ENCODE measurements at places on chromosomes 16 and 17.

GRCh38 chr16:75192606-75193264, 14.2 kb downstream of the CTRB2 start:
- DNase-seq, result no peak

DNA sequence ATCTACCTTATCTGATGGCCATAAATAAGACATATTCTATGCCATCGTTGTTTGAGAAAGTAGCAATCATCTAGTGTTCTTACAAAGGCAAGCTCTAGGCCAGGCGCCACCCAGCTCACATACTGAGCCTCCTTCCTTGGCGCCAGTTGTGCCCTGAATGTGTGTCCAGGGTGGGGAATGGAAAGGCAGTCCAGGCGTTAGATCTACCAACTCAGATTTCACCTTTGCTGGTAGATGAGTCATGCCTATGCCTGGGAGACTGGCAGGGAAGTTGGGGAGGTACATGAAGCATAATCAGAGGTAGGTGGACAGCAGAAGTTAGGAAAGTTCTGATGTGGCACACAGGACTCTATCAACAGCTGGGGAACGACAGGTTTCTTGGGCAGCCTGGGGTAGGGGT, 23.6 kb downstream of the SDR42E1 start:
- no peak for DNase-seq

DNA sequence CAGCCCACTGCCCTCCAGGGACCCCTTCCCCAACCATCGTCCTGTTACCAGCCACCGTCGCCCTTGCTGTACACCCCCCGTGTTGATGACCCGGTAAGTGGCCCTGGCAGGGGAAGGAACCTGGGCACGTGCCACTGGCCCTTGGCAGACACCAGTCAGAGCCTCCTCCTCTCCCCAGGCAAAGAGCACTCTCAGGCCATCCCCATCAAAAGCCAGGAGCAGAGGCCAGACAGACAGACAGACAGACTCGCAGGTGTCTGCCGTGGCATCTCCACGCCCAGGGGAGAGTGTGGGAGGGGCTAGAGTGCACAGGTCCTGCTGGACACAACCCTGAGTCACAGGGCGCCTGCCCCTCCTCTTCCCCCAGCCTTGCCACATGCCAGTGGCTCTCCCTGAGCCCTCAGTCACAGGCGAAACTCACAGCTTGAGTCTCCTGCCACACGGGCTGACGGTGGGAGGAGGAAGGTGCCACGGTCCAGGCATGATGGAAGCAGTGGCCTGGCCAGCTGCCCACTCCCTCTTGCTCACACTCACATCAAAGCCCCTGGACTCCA, 7.8 kb downstream of the CLCN7 start:
- DNase-seq, result no peak

GRCh38 chr16:46714797-46715591, 25.5 kb downstream of the ORC6 start:
- no peak for DNase-seq

DNA sequence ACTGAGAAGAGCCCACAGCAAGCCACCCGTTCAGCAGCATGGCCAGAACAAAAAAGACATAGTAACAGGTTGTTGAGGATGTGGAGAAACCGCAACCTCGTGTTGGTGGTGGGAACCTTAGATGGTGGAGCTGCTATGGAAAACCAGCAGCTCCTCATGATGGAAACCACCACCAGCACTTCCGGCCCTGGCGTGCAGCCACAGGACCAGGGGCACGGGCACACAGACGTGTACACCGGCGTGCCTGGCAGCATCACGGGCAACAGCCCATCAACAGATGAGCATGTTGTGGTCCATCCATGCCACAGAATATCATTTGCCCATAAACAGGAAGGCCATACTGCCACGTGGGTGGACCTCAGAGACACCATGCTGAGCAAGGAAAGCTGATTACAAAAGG, 11.9 kb downstream of the CTU2 start:
- DNase-seq, result no peak

- no peak for DNase-seq
Observed at GRCh38 chr17:82316651-82317393, 586 bp downstream of the CD7 start.

- no peak for DNase-seq
Observed at GRCh38 chr16:30756781-30757100, 5.1 kb downstream of the CFAP119 start.

- DNase-seq, result no peak
Observed at GRCh38 chr16:74607310-74607961, 522 bp upstream of the GLG1 start.

- DNase-seq, result no peak
Observed at GRCh38 chr16:27421961-27422740, 20.2 kb downstream of the IL21R start.

- DNase-seq, result no peak
Observed at GRCh38 chr17:32608267-32608666, 121.5 kb downstream of the CDK5R1 start.

- peak; percentile 64 for DNase-seq
Observed at GRCh38 chr17:58344791-58345157, 7.2 kb downstream of the SUPT4H1 start.

GRCh38 chr17:37761059-37761458, 16.2 kb upstream of the HNF1B start:
- DNase-seq, result no peak

DNA sequence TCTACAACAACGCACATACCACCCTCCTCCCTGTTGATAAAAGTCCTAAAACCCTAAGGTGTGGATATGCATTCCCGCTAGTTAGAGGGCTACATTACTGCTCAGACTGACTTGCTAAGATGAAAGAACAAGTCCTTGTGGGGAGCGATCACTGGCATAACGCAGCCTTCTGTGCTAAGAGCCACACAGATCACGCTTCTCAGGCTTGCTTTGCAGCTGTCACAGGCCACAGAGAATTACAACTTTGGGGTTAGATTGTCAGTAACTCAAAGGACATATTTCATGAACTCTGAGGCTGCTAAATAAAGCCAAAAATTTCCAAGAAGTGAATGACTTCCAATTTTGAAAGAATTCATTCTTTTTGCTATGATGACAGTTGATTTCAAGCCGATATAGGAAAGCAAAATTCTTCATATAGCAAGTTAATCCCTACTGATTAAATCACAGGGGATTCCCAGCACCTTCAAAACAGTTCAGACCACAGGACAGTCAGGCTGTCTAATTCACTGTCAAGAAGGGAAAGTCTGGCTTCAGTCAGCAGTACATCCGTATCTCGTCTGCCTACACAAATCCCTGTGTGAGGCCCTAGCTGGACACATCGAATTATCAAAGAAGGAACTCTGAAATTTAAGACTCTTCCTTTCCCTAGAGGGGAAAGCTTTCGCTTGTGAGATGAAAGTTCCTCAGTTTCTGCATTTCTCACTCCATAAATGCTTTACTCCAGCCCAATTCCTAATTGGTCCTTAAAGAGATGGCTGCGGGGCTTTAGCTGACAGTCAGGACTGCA, 107.1 kb downstream of the VPS53 start:
- DNase-seq, result no peak

GRCh38 chr17:45316434-45317110, at the start of gene MAP3K14:
MAP3K14 (minus strand) TSS chr17:45317020; CDS start chr17:45290745, 26,275 bp downstream.
- peak; percentile 71 for DNase-seq

GRCh38 chr17:67636834-67637520, 80.8 kb upstream of the NOL11 start:
- DNase-seq, result no peak

DNA sequence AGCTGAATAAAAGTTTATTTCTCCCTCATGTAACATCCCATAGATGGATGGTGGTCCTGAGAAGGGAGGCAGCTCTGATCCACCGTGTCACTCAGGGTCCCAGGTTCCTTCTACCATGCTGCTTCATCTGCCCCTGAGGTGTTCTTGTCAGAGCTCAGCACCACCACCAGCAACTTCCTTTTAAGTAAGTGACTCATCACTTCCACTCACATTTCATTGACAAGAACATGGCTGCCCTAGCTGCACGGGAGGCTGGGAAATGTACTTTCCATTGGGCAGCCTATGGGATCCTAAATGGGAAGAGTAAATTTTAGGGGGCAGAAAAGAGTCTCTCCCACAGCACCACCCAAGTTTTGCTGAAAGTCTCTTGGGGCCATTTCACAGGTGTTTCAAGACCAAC, 134.7 kb downstream of the USP31 start:
- no peak for DNase-seq

DNA sequence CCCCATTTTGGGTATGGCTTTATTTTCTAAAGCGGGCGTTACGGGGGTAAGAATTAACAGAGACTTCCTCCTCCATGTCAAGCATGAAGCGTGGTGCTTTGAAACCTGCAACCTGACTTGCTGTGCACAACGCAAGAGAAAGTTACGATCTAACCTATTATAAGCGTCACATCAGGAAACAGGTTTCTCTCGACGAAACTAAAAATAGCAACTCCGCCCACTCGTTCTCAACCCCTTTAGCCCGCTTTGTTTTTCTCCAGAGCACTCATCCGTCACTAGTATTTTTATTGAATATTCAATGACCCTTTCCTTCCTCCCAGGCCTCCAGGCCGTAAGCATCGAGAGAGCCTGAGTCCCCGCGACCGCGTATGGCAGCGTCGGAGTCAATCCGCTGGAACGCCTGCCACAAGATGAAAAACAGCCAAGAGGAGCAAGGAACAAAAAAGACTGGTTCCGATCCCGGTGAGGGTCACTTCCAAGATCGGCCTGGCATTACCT, 555 bp downstream of the NUP88 start:
- peak; percentile 88 for DNase-seq

DNA sequence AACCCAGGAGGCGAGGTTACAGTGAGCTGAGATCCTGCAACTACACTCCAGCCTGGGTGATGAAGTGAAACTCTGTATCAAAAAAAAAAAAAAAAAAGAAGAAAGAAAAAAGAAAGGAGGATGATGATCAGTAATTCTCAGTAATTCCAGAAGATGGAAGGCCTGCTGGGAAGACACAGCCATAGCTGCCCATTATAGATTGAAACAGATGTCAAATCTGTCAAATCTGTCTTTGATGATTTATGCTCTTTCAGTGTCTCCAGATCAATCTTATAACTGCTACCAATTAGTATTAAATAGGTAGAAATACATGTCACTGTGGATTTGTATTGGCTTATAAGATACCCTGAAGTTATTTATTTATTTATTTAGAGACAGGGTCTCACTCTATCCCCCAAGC, 42.9 kb upstream of the CPPED1 start:
- no peak for DNase-seq

GRCh38 chr16:11699234-11699894, 31.1 kb downstream of the SNN start:
- DNase-seq, result no peak

DNA sequence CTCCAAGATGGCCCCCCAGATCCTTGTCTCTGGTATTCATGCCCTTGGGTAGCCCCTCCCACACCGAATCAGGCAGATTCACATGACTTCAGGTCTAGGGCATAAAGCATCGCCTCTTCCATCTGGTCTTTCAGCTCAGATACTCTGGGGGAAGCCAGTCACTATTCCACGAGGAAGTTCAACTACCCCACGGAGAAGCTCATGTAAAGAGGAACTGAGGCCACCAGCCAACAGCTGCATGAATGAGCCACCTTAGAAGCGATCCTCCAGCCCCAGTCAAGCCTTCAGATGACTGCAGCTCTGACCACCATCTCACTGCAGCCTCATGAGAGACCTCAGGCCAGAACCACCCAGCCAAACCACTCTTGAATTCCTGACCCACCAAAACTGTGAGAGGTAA, 54.1 kb downstream of the SOCS3 start:
- DNase-seq, result no peak

DNA sequence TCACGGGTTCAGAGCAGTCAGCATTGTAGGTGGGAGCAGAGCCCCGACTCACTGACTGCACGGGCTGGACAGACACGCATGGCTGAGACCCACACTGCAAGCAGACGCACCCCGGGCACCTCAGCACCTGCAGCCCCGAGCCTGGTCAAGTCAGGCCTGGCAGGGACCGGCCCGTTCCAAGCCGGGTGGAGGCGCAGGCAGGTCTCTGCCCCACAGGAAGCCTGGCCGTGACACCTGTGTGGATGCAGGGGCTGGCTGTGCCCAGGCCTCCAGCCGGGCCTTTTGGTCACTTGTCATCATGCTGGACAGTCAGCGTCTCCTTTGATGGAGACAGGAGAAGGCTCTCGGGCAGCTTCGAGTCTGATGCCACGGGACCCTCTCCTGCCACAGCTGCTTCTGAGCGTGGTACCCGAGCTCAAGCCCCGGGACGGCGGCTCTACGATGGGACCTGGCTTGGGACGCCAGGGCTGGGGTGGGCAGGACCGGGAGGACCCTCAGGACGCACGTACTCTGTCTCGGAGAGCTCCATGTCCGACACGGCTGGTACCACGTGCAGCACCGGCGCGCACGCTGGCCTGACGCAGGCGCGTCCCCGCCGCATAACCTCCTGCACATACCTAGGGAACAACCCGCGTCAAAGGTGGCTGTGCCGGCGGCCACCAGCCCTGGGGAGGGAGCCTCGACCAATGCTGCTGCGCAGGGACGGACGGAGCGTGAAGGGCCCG, 7.9 kb downstream of the PDIA2 start:
- no peak for DNase-seq

DNA sequence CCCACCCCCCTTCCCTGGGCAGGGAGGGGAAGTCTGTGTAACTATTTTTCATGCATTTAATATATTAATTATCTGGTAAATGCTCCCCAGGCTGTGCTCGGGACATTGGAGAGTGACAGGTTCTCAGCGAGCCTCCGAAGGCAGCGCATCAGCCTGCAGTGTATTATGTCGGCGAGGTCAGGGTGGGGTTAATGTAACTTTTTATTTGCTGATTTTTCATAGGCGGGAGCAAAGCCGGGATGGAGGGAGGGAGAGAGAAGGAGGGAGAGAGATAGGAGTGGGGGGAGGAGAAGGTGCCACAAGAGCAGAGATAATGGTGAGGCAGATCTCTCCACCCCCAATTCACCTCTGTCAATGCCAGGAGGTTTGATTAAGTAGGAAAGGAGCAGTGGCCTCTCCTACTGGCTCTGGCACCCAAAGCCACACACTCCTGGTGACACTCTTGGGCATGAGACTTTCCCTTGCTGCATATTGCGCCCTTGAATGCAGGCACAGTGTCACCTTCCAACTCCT, 104.0 kb downstream of the MRM1 start:
- no peak for DNase-seq

- DNase-seq, result no peak
Observed at GRCh38 chr16:27254262-27254811, 14.2 kb downstream of the NSMCE1 start.

DNA sequence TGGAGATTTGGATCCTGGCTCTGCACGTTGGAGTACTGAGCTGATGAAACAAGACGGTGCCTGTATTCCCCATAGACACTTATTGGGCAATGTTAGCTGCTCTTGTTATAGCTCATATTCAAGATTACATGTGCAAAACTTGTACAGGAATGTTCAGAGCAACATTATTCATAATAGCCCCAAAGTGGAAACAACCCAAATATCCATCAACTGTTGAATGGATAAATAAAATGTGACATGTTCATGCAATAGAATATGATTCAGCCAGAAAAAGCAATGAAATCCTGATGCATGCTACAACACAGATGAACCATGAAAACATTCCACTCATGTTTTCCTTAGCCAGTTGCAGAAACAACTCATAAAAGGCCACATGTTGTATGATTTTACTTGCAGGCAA, 5.7 kb upstream of the SDR42E1 start:
- DNase-seq, result no peak

DNA sequence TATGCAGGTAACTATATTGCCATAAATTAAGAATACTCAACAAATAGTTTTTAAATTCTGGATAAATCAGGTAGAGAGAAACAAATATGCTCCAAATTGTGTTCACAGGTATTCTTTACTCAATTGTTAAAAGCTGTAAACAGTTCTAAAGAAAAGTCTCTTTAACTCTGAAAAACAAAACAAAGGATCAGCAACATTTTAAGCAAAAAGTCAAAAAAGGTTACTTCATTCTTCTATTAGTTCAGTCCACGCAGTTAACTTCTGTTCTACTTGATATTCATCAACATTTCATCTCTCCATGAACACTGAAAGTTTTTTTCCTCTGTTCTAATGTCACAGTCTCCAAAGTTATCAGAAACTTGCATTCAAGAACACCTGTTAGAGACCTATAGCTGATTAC, 47.9 kb downstream of the SCPEP1 start:
- DNase-seq, result no peak

All from naive B cell (primary cell).